Retina (tissue), 1 donor: ENCODE measurements at places on chromosomes 7 and 10.

- no peak for DNase-seq
Measured at GRCh38 chr10:34311679-34312078, 503.4 kb downstream of the PARD3 start.

DNA sequence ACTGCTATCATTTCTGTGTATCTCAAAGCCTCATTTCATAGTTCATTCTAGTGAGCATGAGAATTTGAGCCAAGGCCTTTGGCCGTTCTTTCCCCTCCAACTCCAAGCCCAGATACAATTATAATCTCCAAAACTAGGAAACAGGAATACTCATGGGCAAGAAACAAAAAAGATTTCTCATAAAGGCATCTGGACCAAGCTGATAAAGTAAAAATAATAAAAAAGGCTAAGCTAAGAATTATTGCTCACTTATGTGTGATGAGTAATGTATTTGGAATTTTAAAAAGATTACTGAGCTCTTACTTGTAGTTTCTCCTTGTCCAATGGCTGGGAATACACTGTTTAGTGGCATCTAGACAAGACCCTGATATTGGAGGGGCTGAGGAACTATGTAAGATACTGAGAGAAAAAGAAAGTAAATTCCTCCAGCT is 196.4 kb upstream of the POM121L12 start:
- no peak for DNase-seq

GRCh38 chr7:17552952-17553351 is 254.5 kb downstream of the AHR start:
- DNase-seq: no peak

GRCh38 chr10:5887641-5888040 is 2.1 kb downstream of the ANKRD16 start:
- no peak for DNase-seq

DNA sequence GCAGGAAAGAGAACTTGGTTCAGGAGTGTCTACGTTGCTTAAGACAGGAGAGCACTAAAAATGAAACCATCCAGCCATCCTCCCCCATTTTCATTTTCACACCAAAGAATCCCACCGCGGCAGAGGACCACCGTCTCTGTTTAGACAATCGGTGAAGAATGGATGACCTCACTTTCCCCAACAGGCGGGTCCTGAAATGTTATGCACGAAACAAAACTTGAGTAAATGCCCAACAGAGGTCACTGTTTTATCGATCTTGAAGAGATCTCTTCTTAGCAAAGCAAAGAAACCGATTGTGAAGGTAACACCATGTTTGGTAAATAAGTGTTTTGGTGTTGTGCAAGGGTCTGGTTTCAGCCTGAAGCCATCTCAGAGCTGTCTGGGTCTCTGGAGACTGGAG is 1.4 kb upstream of the IL6 start:
- no peak for DNase-seq

DNA sequence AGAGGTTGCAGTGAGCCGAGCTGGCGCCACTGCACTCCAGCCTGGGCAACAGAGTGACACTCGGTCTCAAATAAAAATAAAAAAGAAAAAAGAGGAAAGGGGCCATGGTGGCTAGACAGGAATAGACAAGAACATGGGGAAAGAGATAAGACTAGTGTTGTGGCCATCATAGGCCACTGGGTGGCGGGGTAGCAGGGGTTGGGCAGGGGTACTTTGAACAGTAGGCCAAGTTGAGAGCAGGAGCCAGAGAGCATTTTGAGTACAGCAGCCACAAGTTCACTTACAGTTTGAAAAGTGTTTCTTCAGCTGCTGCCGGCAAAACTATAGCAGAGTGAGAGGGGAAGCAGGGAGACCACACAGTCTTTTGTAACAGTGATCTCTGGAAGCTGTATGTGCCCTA is 656.0 kb downstream of the CNTNAP2 start:
- no peak for DNase-seq

GRCh38 chr7:23661385-23661784 is 18.6 kb upstream of the FAM221A start:
- DNase-seq: no peak

DNA sequence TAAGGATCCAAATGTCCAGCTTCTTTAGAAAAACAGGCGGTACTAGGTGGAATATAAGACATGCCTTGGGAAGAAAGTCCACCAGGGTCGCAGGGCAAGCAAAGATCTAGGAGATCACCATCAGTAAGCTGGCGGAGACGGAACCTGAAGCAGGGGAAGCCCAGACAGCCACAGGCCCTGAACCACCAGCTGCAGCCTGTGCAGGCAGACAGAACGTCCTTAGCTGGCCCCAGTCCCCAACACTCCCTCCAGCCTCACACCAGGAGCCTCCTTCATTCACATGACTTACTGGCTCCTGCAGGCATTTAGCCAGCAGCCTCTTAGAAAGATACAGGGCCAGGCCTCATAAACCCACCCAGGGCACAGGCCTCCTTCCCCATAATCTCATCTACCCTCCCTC is 17.4 kb downstream of the RGS10 start:
- no peak for DNase-seq

- no peak for DNase-seq
Measured at GRCh38 chr10:1488970-1489548, 248.3 kb downstream of the ADARB2 start.

DNA sequence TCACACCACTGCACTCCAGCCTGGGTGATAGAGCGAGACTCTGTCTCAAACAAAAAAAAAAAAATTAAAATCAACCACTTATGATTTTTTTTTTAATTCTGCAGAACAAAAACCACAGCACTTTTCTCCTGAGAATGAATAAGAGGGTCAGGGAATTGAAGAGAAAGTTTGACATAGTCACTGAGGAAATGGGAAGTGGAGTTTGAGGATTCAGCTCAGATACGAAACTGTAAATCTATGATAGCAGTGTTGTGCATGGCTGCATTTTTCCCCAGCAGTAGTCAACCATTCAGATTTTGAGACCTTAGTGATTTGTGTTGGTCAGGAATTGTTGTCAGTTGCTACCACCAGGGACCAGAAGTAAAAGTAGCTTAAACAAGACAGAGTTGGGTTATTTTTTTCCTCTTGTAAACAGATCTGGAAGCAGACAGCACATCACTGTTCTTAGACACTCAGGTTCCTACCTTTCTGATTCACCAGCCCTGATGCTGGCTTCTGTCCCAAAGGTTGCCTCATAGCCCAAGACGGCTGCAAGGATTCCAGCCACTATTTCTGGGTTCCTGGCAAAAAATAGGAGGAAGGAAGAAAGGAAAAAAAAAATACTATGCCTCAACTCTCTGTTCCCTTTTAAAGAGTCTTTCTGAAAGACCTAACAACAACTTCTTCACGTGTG is 20.1 kb downstream of the PILRA start:
- DNase-seq: no peak

GRCh38 chr7:97871659-97872024 is 566 bp downstream of the ASNS start:
- no peak for DNase-seq

DNA sequence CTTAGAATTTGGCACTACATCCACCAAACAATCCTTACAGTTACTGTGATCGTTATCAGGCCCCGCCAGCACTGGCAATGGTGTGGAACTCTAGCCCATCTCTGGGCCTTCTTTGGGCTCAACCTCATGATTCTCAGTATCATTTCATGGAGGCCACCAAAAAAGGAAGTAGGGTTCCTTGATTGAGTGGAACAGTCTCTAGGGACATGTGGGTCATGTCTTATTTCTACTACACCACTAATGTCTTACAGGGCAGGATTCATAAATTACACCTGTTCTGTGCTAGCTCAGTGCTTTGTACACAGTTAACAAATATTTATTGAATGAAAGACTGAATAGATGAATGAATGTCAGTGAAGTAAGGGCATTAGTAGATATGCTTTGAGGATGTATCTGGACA is 53.9 kb downstream of the AP3M1 start:
- no peak for DNase-seq

DNA sequence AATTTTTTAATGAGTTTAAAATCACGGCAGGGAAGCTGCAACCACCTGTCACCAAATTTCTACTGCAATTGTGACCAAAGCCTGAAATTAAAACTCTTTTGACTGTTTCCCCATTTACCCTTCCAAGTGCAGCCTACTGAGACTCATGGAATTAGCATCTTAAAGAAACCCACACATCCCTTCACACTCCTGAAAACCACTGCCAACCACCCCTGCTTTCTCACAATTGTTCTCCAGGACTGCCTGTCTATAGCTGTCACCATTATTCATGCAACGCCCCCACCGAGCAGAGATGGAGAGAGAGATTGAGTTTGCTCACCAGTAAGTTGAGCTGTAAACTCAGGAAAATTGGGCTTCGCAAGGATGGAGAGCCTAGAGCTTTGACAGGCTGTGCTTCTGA is 383.8 kb upstream of the SORCS1 start:
- no peak for DNase-seq

DNA sequence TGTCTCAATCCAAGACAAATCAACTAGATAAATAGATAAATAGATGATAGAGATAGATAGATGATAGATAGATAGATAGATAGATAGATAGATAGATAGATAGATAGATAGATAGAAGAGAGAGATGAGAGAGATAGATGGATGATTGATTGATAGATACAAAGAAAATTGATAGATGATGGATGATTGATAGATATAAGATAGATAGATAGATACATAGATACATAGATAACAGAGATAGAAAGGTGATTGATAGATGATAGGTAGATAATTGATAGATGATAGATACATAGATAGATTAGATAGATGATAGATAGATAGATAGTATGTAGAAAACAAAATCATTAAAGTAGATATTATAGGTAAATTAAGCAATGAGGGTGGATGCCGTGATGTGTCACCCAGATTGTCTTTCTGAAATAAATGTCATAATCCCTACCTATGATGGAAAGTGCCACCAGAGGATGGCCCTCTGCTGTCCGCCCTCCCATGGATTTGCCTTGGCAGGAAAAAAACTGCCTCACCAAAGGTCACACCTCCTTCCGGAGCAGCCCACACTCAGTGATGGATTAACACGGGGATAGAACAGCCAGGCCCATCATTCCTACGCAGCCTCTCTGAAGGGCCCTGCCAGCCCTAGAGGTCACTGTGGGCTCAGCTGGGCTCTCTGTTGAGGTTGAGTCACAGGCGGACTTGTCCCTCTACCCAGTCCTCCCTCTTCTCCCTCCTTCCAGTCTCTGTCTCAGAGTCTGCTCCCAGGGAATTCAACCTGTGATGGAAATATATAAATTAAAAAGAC is 50.8 kb downstream of the KCNH2 start:
- no peak for DNase-seq

DNA sequence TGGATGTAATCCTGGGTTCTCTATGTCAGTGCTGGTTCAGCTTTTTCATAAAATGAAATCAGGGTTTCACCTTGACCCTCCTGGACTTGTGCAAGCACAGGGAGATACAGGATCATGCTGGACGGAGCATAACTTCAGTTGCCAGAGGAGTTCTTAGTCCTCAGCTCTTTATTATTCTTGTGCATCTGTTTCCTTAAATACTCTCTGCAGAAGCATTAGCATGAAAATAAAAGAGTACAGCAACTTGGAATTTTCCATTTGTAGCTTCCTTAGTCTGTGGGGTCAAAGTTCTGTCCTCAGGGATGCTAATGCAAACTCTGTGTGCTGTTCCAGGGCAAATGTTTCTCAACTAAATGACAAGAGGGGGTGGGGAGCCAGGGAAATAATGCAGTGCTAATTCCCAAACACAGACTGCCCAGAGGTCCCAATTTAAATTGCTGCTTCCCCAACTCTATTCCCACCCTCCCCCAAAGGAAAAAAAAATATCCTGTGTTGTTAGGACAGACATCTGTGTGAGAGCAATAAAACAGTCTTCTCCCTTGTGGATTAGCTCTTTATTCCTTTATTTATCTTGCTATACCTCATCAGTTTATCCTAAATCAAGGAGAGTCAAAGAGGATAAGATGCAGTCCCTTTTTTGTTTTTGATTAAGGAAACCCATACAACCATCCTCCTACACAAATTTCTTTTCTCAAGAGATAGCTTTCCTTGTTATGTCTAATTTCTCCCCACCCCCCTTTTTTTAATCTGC is 905.0 kb downstream of the LRMDA start:
- no peak for DNase-seq

- DNase-seq: no peak
Measured at GRCh38 chr7:155209478-155210319, 88.0 kb upstream of the INSIG1 start.

DNA sequence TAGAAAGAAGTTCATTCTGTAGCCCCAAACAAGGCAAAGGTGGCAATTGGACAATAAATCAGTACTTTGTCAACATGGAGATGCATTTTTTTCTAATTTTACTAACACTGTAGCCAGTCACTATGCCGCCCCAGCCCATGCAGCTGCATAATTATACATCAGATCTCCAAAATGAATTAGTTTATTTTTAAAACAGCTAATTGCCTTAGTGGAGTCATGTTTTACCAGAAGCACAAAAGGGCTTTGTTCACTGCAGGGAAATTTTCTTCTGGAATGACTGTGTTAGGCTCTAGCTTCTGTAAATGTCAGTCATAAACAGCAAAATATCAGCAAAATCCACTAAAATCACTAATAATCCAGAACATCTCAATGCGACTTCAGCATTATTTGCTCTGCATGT is 20.1 kb upstream of the HDAC9 start:
- DNase-seq: no peak

GRCh38 chr7:39634478-39634805 is 11.1 kb downstream of the RALA start:
- no peak for DNase-seq

GRCh38 chr10:100866575-100867098 is 46.1 kb upstream of the SLF2 start:
- peak; percentile 60 for DNase-seq

DNA sequence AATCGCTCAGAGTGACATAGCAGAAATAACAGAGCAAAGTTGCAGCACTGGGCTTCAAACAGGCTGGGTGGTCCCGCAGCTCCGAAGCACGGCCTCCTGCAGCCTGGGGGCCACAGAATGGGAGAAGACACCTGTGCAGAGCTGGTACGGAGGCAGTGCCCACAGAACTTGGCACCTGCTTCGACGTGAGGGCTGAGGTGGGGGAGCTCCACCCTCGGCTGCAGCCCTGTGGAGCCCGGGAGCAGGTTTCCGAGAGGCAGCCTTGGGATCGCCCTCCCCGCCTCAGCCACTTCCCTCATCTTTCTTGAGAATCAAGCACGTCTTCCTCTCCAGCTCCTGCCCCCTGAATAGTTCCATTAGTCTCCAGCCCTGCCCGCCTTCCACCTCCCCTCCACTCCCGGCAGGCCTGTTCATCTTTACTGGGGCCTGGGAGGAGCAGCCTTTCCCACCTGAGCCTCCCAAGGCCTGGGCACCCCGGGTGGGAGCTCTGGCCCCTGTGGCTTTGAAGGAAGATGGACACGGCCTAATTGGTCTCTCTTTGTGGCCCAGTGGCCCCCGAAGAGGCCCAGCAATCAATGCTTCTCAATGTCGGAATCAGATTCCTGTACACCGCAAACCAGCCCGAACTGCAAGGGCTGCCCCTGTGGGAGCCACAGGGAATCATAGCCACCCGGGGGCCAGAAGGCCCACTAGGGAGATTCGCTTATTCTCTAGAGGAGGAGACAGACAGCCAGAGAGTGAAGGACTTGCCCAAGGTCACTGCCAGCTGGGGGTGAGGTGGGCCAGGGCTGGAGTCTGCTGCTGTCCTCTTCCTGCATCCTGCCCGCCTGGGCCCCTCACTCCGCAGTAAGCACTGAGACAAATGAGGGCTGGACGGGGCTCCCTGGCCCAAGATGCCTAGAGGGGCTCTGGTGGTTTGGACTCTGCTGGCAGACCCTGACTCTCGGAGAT is 17.0 kb upstream of the PCBD1 start:
- DNase-seq: no peak

GRCh38 chr10:4109469-4109868 is 324.5 kb upstream of the KLF6 start:
- no peak for DNase-seq

- DNase-seq: no peak
Measured at GRCh38 chr10:108424656-108425055, 1260.2 kb upstream of the SORCS1 start.

- DNase-seq: no peak
Measured at GRCh38 chr10:92729886-92730285, 40.1 kb downstream of the HHEX start.
